ENCODE measurements at places on chromosomes 7 and 10.

DNA sequence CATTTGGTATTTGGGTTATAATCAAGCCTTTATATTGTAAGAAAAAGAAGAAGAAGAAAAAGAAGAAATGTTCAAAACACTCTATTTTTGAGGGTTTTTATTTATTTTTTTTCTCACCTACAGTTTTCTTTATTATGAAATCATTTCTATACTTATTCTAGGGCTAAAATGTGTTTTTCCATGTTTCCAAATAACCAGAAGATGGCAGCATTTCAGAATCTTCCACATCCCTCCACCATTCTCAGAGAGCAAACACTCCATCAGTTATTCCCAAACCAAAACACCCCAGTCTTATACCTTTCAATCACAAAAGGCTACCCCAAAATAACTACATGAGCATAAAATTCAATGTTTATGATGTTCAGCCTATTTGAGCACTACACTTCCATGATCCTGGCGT, 38.7 kb upstream of the PPP1R17 start:
- H3K27ac ChIP-seq = no peak overlapping the region
- DNase-seq = no peak
- H3K4me3 ChIP-seq = no peak overlapping the region
- H3K36me3 ChIP-seq = no peaks in the 10 kb centered on the region

GRCh38 chr7:21099432-21099831, 312.7 kb upstream of the SP8 start:
- H3K36me3 ChIP-seq = no peaks in the 10 kb centered on the region
- no peak overlapping the region for H3K4me3 ChIP-seq
- peaks cover 17% of the 10 kb centered on the region for H3K27me3 ChIP-seq
- H3K4me1 ChIP-seq = no peaks in the 10 kb centered on the region
- no peak overlapping the region for H3K27ac ChIP-seq

DNA sequence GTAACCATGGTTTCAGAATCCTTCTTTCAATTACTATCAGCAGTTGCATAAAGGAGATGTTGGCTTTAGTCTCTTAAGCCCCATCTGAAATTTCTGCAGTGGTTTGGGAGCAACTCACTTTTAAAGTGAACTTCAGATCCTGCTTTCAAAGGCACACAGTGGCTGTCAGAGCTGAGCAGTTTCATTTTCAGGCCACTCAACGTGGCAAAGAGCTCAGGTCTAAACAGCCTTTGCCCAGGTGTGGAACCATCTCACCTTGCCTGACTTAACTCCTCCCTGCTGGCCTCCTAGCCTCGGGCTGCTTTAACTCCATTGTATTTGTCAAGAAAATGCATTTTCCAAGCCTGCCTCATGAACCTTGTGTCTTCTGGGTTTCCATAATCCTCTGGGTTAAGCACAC, 197.5 kb upstream of the KMT2E start:
- DNase-seq = no peak
- H3K36me3 ChIP-seq = no peaks in the 10 kb centered on the region
- H3K27ac ChIP-seq = no peak overlapping the region

DNA sequence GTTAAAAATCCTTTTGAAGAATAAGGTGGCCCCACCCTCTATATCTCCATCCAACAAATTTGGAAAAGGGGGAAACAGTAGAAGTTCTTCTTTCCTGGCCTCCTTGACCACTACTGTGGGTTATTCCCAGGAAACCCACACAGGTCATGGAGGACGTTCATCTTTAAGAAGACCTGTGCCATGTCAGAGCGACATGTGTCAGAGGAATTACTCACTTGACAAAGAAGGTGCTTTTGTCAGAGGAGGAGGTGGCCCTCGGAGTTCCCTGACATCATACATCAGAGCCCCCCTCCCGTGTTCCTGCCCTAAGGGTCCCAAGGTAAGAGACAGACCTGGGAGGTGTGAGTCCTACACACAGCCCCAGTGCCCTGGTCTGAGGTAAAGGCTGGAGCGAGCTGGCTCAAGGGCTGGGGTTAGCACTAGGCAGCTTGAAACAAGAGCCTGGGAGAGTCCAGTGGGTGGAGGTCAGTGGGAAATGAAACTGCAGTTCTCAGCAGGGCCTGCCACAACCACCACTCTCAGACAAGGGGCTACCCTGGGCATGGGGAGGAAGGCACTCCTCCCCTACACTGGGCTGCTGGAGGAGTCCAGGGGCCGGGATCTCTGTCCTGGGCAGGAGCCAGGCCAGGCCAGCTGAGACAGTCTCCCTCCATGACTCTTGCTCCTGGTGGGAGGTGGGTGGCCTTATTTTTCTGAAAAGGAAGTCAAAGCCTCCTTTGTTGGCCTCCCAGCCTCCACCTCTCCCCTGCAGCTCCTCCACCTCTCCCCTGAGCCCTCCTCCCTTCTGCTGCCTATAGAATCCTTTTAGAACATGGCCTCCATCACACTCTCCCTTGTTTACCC, 21.8 kb upstream of the ZMIZ1 start:
- DNase-seq = peak; percentile 34
- H3K27ac ChIP-seq = peak overlapping the region; percentile 90
- no peak overlapping the region for H3K4me3 ChIP-seq
- H3K36me3 ChIP-seq = no peaks in the 10 kb centered on the region
- H3K27me3 ChIP-seq = no peaks in the 10 kb centered on the region

- peak overlapping the region; percentile 97 for H3K27ac ChIP-seq
- peaks cover 91% of the 10 kb centered on the region for H3K4me1 ChIP-seq
- H3K36me3 ChIP-seq = peaks cover 22% of the 10 kb centered on the region
- DNase-seq = peak; percentile 72
- no peaks in the 10 kb centered on the region for H3K27me3 ChIP-seq
- H3K4me3 ChIP-seq = peak overlapping the region; percentile 45
These were observed 21.1 kb downstream of the FAM53B start for GRCh38 chr10:124722798-124723783.

- H3K36me3 ChIP-seq = peaks cover 90% of the 10 kb centered on the region
- H3K27ac ChIP-seq = peak overlapping the region; percentile 94
- peaks cover 90% of the 10 kb centered on the region for H3K4me1 ChIP-seq
- no peaks in the 10 kb centered on the region for H3K27me3 ChIP-seq
These were observed 16.8 kb downstream of the VSIR start for GRCh38 chr10:71756311-71757191.

DNA sequence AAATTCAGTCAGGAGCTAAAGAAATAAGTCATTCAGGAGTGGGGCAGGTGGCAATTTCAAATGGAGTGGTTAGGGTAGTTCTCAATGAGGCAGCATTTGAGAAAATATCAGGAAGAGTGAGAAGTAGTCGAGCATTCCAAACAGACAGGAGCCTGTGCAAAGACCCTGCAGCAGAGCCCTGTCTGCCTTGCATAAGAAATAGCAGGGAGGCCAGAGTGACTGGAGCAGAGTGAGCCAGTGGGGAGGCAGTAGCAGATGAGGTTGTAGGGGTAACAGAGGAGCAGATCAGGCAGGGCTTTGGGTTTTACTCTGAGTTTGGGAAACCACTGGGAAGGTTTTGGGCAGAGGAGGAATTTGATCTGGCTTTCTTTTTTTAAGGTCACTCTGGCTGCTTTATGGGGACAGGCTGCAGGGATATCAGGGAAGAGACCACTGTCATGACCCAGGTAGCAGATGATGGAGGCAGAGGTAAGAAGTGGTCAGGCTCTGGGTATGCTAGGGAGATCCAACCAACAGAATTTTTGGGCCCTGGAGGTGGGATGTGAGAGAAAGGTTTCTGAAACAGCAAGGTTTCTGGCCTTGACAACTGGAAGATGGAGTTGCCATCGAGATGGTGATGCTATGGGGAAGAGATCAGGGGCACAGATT, 1.3 kb upstream of the BLVRA start:
- peak overlapping the region; percentile 77 for H3K27ac ChIP-seq
- peaks cover 44% of the 10 kb centered on the region for H3K4me1 ChIP-seq
- DNase-seq = no peak

DNA sequence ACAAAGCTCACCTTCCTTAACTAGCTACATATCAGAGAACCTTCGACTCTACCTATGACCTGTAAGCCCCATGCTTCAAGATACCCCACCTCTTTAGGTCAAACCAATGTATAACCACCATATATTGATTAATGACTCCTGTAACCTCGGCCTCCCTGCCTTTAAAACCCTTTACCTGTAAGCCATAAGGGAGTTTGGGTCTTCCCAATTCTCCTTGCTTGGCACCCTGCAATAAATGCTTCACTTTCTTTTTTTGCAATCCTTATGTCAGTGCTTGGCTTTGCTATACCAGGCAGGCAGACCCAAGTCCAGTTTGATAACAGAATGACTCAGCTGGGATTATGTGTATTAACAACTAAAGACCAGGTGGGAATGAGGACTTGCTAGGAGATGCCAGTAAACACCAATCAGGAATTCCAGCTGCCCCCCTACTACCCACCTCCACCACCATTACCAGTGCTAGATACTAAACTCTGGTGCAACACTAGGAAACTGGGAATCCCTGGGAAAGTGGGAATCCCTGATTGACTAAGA, 22.0 kb upstream of the SLC35G1 start:
- no peaks in the 10 kb centered on the region for H3K36me3 ChIP-seq
- DNase-seq = no peak
- peaks cover 53% of the 10 kb centered on the region for H3K27me3 ChIP-seq
- H3K27ac ChIP-seq = no peak overlapping the region
- no peaks in the 10 kb centered on the region for H3K4me1 ChIP-seq
- H3K4me3 ChIP-seq = no peak overlapping the region

DNA sequence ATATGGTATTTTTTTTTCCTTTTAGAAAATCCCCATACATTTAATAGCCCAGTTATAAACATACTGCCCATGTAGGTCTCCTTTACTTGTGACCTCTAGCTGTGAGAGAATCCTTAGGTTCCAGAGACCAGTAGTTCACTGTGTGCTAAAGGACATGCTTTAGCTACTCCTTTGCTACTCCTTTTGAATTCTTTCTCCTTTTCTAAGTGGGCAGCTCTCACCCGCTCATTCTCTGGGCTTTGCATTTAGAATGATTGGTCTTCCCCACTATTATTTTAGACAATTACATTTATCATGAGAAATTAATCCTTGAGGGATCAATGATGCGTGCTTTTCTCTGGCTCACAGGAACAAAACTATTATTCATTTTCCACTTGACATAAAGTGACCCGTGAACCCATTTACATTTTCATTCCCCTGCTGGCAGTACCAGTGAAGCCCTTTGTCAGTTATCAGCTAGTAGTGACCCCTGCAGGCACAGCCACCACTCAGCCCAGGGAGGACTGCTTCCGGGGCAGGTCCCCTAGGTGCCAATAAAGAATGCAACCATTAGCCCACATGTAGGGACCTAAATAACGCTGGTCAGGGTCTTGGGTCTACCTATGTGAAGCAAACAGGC, 844.3 kb downstream of the CNTNAP2 start:
- no peaks in the 10 kb centered on the region for H3K36me3 ChIP-seq
- no peak overlapping the region for H3K27ac ChIP-seq
- no peak for DNase-seq
- no peaks in the 10 kb centered on the region for H3K4me1 ChIP-seq
- no peaks in the 10 kb centered on the region for H3K27me3 ChIP-seq

DNA sequence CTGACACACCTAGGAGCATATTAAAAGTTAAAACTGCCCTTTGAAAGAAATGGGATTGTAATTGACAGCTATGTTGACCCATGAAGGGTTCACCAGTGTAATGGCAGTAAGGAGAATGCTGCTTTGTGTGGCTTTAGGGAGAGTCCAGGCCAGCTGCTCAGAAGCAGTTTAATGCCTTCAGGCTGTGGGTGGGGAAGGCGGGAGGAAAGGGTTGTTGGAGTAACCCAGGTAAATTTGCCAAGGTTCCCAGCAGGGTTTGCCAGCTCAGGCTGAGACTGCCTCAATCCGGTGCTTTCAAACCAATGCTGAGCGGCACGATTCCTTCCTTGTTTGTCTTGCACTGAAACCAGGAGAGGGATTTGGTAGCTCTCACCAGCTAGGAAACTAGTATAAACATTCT, 637.2 kb downstream of the INHBA start:
- no peak for DNase-seq
- no peaks in the 10 kb centered on the region for H3K4me1 ChIP-seq
- no peaks in the 10 kb centered on the region for H3K27me3 ChIP-seq
- H3K4me3 ChIP-seq = no peak overlapping the region
- H3K36me3 ChIP-seq = no peaks in the 10 kb centered on the region
- no peak overlapping the region for H3K27ac ChIP-seq

DNA sequence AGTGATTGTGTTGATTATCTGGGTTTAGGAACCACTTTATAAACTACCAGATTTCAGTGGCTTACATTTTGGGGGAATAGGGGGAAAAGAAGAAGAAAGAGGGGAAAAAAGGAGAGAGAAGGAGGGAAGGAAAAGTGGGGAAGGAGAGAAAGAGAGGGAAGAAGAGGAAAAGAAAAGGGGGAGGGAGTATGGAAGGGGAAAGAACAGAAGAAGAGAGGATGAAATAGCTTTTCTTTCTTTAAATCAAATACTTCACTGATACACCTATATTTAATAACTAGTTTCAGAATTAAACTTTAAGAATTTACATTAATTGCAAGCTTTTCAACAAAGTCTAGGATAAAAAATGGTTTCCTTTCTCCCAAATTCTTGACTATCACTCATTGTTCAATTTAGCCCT, 289.6 kb downstream of the SDHAF3 start:
- no peak overlapping the region for H3K4me3 ChIP-seq
- no peaks in the 10 kb centered on the region for H3K4me1 ChIP-seq
- H3K27me3 ChIP-seq = peaks cover 8% of the 10 kb centered on the region
- H3K27ac ChIP-seq = no peak overlapping the region
- no peak for DNase-seq

- peaks cover 6% of the 10 kb centered on the region for H3K4me1 ChIP-seq
- H3K36me3 ChIP-seq = no peaks in the 10 kb centered on the region
- no peaks in the 10 kb centered on the region for H3K27me3 ChIP-seq
- no peak overlapping the region for H3K4me3 ChIP-seq
These were observed 17.8 kb downstream of the HDAC9 start for GRCh38 chr7:18513343-18513742.

DNA sequence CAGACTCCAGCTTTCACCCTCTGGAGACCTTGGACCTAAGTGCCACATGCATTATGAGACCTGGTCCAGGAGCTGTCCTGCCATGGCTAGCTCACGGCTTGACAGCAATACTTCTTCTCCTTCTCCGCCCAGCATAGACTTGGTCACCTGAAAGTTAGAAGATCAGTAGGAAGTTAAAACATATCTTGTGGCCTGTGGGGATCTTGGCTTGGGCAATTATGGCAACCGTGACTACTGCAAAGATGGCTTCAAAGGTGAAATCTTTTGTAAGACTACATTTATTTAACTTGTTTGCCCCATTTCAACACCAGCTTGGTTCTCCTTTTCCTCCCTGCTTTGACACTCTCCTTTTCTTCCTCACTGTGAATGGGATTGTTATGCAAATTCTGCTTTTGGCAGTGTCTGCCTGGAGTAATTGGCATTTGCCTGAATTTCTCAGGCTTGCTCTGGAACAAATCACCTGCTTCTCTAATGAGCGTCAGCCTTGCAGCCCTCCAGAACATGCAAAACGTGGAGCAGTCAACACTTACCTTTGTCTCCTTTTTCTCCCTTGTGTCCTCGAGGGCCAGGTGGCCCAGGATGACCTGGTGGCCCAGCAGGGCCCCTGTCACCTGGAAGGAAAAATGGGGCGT, 53.4 kb downstream of the COL17A1 start:
- DNase-seq = no peak
- H3K4me1 ChIP-seq = peaks cover 10% of the 10 kb centered on the region
- H3K4me3 ChIP-seq = no peak overlapping the region
- no peak overlapping the region for H3K27ac ChIP-seq

GRCh38 chr7:140643416-140643815, 2.8 kb upstream of the DENND2A start:
- H3K27me3 ChIP-seq = peaks cover 60% of the 10 kb centered on the region
- peaks cover 25% of the 10 kb centered on the region for H3K4me1 ChIP-seq
- no peaks in the 10 kb centered on the region for H3K36me3 ChIP-seq
- no peak overlapping the region for H3K4me3 ChIP-seq
- no peak for DNase-seq
- H3K27ac ChIP-seq = no peak overlapping the region
